ENCODE measurements at places on chromosomes 2 and 18. TPM values are rescaled to one million over a fixed set of nuclear protein-coding genes. Genes with fewer than 3 reads are reported as not detected.

Gene MARCHF4
- 0.08 TPM for polyA plus RNA-seq

DNA sequence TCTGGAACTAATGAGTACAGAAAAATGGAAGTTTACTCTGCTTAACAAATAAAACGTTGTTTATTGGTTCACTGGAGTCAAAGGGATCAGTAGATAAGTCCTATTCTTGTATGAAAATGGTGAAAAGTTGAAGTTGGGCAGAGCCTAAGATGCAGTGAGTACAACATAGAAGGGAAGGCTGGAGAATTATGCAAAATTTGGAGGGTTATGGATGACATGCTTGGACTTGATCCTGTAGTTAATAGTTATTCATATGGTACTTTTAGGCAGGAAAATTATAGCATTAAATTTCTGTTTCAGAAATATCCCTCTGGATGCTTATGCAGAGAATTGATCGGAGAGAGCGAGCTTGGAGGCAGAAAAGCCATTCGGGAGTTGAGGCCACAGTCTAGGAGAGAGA, 167.6 kb downstream of the KCNS3 start:
- DNase-seq, result no peak

Gene GCG
- polyA plus RNA-seq, result not detected

DNA sequence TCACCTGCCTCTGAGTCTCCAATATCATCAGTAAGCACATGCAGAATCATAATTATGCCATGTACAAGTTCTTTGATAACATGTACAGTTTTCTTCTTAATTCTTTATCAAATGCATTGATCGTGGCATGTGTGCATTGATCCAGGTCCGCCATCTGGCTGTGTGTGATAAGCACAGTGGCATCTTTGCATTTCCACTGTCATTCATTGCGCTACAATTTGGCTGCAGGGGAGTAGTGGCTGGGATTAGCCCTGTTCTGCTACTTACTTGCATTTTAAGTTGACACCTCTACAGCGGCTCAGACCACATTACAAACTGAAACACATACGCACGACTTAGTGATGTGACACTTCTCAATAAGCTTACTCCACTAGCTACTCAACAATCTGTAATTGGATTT, 83.6 kb upstream of the OTX1 start:
- no peak for DNase-seq

DNA sequence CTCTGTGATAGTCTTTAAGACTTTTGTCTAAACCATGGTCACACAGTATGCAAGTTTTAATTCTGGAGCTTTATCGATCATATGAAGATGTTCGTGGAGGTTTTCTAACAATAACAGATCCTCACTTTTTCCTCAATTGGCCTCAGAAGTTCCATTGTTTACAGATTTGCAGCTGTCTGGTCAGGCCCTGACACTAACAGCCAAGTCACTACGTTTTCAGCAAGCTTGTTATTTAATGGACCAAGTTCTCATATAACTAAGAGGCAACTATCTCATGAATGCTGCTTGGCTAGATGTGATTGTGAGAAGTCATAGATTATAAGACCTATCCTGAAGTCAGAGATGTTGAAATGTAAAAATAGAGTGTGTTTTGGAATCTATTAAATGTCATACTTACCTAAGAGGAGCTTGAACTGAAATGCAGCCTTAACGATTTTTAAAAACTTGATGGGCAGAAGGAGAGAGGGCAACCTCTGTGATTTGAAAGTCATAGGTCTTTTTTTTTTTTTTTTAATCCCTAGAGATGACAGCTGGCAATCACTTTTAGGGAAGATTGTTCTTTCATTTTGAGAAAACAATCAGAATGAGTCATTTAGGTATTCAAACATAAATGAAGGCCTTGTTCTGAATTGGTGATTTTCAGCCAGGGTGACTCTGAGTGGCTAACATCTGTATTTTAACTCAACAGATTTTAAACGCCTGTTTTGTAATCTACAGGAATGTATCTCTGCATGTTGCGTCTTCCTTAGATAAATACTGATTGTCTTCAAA, 48.4 kb upstream of the NEMP2 start:
- no peak for DNase-seq

Measured in left kidney (tissue), 8 donors.